Endothelial cell (in vitro differentiated cells): ENCODE measurements at places on chromosomes 13 and 19. TPM values are rescaled to one million over a fixed set of nuclear protein-coding genes. Genes with fewer than 3 reads are reported as not detected.

The OR7A5 gene
- not detected for total RNA-seq

The FXYD3 gene
- total RNA-seq: not detected

GRCh38 chr13:41054919-41055619 is 6.2 kb upstream of the WBP4 start:
- DNase-seq: no peak

GRCh38 chr13:38213314-38213713 is 136.3 kb upstream of the UFM1 start:
- no peak for DNase-seq

GRCh38 chr13:76929320-76929719 is 19.0 kb upstream of the ACOD1 start:
- DNase-seq: no peak
